ENCODE measurements at places on chromosomes 3 and 15.

DNA sequence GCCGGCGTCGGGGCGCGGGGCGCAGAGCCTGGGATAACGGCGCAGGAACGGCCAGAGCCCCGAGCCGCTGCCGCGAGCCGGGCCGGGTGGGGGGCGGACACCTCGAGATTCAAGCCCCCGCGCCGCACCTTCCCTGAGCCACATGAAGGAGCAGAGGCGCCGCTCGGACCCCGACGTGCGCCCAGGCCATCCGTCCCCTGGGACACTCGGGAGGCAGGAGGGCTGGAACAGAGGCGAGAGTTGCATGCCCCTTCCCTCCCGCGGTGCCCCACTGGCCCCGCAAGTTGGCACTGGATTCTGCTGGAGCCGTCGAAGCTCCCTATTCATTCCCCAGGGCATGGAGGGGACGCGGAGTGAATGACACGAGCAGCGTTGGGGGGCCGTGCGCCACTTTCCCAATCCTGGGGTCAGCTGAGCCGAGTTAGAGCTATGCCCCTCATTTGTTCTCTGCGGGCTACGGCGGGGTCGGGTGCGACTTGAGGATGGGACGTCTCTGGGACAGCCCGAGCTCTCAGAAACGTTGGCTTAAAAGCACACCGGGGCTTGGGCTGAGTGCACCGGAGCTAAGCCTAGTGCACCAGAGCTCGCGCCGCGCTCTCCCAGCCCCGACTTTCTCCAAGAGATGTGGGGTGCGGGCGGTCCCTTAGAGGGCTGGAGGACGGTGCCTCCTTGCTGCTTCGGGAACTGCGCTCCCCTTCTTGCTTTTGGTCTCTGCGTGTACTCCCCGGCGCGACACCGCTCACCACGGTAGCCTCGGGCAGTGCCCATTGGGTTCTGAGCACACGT is 588 bp downstream of the SLC6A1 start:
- DNase-seq = peak; percentile 37

GRCh38 chr3:173938616-173939015 is 541.1 kb downstream of the NLGN1 start:
- no peak for DNase-seq

DNA sequence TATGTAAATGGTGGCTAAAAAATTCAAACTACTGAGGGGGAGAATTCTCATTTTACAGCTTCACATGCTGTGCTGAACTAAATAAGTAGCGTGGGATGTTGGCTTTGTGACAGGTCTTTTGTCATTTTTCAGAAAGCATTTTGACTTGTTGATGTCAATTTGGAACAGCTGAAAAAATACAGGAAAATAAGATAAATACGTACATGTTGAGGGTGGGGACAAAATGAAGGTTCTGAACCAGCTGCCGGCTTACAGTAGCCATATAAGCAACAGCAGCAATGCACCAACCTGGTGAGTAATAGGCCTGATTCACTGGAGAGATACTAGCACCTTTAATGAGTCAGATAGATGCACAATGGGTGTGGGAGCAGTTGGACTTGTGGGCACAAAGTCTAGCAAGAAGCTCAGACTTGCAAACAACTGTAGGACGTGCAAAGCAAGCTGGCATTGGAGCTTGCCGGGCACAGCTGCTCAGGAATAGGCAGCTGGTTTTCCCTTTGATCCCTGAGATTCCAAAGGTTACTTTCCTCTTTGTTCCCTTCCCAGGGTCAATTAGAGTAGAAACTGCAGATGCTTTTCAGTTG is 12.9 kb downstream of the B3GNT5 start:
- DNase-seq = no peak

DNA sequence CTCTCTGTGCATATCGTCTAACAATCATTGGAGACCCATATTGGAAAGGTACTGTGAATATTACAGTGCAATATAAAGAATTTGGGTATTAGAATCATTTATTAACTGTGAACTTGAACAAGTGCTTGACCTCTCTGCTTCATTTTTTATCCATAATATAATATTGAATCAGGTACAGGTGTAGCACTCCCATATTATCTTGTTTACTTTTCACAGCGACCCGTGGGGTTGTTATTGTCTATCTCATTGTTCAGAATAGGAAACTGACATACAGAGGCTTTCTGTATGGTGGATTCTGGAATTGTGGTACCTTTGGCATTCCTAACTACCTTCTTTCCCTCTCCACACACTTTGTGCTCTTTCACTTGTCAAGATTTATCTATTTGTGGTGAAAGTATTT is 17.8 kb downstream of the SNRK start:
- no peak for DNase-seq

Measured in H9 (cell line).